ENCODE measurements at places on chromosomes 6 and 20.

DNA sequence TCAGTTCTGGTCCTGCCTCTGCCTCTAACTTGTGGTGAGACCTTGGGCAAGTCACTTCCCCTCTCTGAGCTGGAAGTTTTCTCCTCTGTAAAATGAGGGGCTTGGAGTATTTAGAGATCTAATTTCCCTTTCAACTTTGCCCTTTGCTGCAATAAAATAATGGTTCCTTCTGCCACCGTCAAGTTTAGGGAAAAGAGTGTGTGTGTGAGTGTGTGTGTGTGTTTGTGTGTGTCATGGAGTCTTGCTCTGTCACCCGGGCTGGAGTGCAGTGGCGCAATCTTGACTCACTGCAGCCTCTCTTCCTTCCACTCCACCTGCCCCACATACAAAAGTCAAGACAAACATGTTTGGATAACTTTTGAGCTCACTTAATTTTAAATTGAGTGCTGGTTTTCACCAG, 39.2 kb upstream of the PIM1 start:
- no peak for DNase-seq

DNA sequence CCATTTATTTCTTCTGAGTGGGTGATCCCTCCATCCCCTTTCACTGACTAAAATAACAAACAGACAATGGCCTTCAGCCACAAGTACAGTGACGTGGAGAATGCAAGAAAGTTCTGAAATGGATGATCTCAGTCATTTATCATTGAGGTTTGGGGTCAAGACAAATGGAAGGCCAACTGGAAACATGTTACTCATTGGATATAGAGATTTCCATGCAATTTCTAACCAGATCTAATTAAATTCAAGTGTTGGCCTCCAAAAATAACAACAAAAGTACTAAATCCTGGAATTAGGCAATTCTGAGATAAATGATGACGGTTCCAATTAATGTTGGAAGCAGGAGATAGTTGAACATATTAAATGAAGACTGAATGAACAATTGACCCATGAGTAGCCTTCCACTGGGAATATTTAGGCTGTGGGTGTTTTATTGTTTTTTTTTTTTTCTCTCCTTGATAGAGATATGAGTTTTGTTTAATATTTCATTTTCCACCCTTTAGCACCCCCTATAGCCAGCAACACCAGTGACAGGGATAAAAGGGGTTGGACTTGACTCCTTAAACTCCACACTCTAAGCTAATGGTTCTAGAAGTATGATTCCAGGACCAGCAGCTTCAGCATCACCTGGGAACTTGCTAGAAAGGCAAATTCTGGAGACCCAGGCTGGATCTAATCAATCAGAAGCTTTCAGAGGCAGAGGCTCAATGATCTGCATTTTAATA, 112.8 kb downstream of the BCAS1 start:
- DNase-seq, result no peak

GRCh38 chr6:118504611-118505010, 43.5 kb upstream of the PLN start:
- DNase-seq, result no peak

- no peak for DNase-seq
Observed at GRCh38 chr20:45469336-45470261, at the start of gene WFDC2. WFDC2 (plus strand) TSS chr20:45469753; CDS start chr20:45469782, 29 bp downstream.

DNA sequence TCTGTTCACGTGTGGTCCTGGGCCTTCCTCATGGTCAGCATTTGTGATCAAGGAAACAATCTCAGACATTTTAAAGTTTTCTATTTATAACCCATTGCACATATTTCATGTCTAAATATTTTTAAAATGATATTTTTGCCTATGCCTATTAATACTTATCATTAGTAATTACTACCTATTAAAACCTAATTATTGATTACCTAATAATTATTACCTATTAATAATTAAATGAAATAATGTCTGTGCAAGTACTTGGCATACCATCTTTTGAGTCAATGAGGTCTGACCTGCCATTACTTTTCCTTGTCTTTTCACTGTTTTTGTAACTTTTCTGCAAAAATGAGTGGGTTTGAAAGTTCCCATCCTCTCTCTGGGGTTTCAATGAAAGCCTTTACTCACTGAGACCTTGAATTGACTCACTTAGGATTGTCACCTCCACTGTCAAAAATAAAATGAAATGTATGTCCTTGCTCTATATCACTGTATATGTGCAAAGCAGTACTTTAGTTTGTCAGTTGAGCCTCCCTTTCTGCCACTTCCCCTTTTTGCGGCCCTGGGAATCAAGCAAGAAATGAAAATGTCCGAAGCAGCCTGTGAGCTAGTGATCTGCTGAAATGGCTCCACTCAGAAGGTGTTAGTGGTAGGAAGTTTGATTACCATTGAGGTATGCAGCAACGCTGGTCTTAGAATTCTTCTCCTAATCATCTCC, 87.8 kb downstream of the L3MBTL3 start:
- DNase-seq, result no peak

DNA sequence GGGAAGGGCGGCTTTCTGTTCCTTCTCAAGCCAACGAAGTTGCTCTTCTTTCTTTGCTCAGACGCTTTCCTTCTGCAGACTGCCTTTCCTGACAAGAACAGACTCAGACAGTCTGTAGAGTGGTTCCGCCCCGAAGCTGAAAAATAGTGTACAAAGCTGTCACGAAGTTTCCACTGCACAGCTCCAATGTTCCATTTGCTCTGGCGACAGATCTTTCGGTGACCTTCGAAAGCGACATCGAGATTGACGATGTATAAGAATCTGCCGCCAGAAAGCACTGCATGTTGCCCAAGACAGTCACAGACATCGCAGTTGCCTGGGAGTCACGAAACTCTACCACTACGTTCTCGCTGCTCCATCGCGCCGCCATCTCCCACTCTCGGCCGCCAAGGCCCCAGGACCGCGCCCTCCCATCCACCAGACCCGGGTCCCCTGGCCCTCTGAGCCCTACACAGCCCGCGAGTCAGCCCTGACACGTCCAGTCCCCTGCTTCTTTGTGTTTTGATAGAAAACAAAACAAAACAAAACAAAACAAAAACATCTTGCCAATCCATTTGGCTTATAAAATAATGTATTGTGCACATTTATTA, 42.1 kb upstream of the ZNF184 start:
- no peak for DNase-seq

- DNase-seq, result no peak
Observed at GRCh38 chr6:125867483-125867942, 76.8 kb downstream of the NCOA7 start.

DNA sequence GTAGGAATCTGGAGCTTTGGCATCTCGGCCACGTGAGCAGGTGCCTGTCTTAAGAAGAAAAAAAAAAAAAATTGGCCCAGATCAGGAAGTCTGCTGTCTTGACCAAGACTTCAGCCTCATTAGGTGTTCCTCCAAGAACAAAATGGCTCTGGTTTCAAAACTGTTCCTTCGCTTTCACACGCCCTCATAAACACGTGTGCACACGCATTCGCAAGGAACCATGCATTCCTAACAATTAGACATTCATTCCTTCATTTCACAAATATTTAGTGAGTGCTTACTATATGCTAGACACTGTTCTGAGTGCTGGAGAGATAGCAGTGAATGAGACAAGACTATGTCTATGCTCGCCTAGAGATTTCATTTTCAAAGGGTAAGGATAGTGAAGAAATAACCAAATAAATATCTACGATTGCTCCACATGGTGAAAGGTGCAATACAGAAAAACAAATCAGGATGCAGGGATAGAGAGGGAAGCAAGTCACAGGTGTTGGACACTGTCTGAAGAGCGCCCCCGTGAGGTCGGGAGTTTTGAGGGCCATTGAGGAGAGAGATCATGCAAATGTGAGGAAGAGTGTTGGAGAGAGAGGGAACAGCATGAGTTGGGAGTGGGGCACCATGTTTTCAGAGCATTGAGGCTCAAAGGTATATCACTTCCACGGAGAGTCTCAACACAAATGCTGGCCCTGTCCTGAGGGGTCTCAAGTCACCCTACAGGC, 53.3 kb downstream of the CCDC170 start:
- no peak for DNase-seq

- DNase-seq, result no peak
Observed at GRCh38 chr6:29980511-29980910, 38.2 kb downstream of the HLA-A start.

DNA sequence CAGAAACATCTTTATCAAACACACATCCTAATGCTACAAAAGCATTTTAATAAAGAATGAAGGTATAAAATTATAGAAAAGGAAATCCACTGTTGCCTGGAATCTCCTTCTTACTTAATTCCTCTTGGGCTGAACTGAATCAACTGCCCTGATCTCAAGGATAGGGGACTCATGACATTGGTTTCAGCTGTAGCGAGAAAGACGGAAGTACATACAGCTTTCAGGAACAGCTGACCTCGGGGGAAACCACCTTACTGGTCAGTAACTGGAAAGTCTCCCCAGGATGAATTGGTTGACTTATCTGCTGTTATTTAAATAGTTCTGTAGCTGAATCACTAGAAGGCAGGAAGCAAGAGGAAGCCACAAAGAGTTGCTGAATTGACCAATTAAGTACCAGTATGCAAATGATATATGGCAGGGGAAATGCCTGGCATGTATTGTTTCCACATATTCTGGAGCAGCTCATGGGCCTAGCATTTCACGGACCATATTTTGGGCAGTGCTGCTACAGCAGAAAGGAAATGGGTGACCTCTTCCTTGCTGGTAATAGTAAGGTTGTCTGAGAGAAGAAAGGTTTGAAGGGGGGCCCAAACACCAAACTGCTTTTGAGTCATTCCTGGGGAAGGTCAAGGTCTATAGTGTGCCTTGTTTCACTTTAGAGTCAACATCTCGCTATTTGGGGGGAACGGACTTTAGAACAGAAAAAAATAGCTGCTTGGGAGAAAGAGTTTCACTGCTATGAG, 43.7 kb upstream of the MAP7 start:
- no peak for DNase-seq

GRCh38 chr6:155378276-155378675, 64.0 kb upstream of the TFB1M start:
- DNase-seq, result no peak

GRCh38 chr6:113584767-113585166, 272.4 kb upstream of the MARCKS start:
- DNase-seq, result no peak

DNA sequence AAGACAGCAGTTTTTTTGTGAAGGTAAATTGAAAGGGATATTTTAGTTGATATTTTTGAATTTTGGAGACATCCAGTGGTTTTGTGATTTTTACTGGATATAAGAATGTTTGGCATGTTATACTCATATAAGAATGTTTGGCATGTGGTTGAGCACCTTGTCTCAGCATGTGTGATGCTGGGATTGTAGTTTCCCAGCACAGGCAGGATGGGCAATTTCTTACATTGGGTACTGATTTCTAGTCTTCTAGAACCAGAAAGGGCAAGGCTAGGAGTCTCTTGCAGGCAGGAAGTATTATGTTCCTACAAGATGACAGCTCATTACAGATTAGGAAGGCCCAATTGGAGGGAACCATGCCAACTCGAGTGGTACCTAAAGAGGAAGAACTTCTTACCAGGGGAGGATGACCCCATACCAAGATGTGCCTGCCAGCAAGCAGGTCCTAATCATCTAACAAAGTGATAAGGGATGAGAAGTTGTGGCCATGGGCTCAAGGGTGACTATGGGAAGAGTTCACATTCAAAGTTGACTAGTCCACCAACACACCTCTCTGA, 377.8 kb downstream of the UTRN start:
- DNase-seq, result no peak

DNA sequence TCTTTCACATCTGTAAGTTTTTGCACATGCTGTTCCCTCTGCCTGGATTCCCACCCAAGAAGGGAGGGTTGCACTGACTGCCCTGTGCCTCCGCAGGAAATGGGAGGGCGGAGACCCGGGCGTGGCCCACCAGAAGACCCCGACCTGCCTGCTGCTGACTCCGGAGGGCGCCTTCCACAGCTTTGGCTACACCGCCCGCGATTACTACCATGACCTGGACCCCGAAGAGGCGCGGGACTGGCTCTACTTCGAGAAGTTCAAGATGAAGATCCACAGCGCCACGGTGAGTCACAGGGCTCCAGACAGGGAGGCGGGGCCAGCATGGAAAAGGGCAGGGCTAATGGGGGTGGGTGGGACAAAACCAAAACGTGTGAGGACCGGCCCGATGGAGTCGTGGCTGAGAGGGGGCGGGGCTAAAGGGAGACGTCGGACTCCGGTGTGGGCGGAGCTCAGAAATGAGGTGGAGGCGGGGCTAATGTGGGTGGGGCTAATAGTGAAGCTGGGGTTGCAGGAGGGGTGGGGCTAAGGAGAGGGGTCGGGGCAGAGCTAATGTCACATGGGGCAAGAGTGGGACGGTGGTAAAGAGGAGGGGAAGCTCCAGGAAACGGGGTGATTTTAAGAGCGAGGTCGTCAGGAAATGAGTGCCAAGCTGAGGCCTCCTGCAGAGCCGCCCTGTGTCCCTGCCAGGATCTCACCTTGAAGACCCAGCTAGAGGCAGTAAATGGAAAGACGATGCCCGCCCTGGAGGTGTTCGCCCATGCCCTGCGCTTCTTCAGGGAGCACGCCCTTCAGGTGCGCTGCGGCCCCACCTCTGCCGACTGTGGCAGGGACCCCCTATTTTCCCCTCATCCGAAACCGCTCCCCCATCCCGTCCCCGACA, 12.6 kb downstream of the HSPA12B start:
- no peak for DNase-seq

- no peak for DNase-seq
Observed at GRCh38 chr20:5211803-5212714, 85.3 kb downstream of the CDS2 start.

DNA sequence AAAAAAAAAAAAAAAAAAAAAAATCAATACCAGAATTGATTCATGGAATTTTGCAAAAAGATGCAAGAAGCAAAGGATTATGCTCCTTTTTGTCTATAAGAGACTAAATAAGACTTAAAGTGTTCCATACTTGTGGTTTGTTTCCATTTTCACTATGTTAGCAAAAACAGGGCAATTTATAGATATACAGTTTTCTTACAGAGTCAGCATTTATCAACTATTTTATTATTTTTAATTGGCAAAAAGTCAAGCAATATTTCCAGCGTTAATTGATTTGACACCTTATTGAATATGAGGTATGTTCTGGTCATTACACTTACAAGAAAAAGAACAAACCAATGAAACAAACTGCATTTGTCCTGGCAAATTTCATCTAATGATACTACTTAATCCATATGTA, 5.4 kb upstream of the SGK1 start:
- DNase-seq, result no peak

- DNase-seq, result no peak
Observed at GRCh38 chr20:6492271-6493055, 275.0 kb upstream of the BMP2 start.

GRCh38 chr6:95364016-95364604, 213.2 kb upstream of the MANEA start:
- no peak for DNase-seq

DNA sequence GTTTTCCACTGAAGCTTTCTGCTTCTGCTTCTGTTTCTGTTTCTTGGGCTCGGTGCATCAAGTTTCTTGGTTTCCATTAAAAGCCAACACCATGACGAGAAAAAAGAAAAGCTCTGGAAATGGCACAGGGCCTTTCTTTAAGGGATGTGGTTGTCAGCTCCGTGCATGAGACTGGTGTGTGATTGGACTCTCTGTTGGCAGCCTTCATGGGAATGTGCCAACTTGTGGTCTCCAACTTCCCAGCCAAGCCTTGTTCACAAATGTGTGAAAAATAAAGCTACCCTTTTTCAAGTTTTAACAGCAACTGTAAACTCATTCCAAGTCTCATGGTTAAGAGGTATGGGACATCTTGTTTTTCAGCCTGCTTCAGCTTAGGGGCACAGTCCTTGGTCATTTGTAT, 68.7 kb upstream of the CST7 start:
- DNase-seq, result no peak

GRCh38 chr6:142416179-142416578, 114.4 kb downstream of the ADGRG6 start:
- DNase-seq, result no peak

GRCh38 chr6:12976366-12976765, 259.8 kb downstream of the PHACTR1 start:
- DNase-seq, result no peak

- DNase-seq, result no peak
Observed at GRCh38 chr6:132962936-132963868, 148.8 kb downstream of the RPS12 start.

All from caudate nucleus (tissue), 63 donors.